Cerebellar nuclear complex (tissue), 1 donor: ENCODE measurements at places on chromosomes 1 and 21.
A peak's percentile ranks its signal among the peaks of the same experiment; 100 is the strongest.

- DNase-seq: no peak
These were observed 5.7 kb downstream of the ACAP3 start for GRCh38 chr1:1302006-1302430.

DNA sequence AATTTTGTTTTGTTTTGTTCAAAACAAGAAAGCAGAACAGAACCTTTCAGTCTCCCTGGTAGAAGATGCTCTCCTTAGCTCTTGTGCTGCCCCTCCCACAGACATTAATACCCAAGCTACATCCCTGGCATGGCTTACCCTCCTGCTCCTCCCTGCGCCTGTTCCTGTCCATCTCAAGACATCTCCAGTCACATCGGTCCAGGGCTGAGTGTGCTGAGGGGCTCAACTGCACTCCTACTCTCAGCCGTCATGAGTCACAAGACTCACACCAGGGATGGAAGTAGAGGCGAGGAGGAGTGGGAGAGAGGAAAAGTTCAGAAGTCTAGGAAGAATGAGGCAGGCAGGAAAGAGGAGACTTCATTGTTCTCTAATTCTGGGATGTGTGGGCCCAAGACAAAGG lies 9.2 kb upstream of the TACSTD2 start:
- no peak for DNase-seq

DNA sequence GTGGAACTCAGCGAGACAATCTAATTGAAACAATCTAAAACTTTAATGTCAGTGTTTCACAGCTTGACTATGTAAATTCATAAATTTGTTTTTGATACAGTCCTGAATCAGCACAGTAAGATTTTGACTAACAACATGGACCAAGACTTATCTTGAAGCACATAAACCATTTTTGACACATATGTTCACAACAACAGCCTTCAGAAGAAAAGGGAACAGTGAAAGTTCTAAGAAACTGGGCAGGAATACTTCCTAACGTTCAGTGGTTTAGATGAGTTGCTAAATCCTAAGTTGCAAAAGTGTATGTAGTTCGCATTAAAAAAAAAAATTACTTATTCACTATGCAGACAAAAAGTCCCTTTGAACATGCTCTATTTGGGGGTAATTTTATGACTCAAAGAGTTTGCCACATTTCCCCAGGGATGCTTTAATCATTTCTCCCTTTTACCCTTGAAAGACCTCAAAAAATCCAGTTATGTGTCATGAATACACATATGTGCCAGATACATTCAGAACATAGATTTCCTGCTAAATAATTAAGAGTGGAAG lies 120.2 kb downstream of the MRPL39 start:
- DNase-seq: no peak

GRCh38 chr1:26788836-26789611 lies 1.3 kb downstream of the PIGV start:
- peak; percentile 18 for DNase-seq

DNA sequence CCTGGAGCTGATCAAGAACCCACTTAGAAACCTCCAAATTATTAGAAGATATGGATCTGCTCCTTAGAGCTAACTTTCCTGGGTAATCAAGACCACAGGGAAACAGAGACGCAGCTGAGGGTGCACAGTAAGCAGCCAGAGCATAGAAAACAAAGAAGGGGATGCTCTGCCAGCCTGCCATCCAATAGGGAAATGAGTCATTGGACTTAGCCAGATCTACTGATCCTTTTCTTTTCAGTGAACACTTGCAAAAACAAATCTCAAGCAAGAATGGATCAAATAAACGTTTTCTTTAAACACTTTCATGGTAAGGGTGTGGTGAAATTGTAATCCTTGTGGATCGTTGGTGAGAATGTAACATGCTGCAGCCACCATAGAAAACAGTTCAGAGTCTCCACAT lies 474.0 kb downstream of the LTN1 start:
- no peak for DNase-seq

- DNase-seq: no peak
These were observed 45.8 kb upstream of the CYP2J2 start for GRCh38 chr1:59972216-59972927.

- DNase-seq: no peak
These were observed 3.5 kb upstream of the GNG12 start for GRCh38 chr1:67836769-67837168.

DNA sequence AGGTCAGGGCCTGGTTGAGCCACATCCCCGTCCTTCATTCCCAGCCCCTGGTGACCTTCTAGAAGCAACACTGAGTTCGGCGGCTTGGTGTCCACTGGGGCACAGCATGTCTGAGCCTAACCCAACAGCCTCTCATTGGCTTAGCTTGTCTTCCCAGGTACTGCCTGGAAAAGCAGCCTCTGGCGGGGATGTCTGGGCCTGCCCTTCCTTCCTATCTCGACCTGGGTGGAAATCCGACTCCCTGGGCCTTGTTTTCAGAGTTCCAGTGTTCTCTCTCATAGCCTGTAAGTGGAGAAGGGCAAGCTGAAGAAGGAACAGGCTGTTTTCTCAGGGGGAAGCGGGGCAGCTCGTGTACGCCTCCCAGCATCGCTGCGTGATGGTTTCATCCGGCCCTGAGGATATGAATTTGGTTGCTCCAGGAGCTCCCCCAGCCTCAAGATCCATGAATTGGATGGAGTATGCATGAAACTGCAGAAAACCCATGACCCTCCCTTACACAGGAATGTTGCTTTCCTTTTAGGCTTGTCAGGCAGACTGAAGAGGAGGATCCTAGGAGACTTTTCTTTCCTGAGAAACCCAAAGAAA lies 116.5 kb upstream of the IRF2BP2 start:
- DNase-seq: no peak

DNA sequence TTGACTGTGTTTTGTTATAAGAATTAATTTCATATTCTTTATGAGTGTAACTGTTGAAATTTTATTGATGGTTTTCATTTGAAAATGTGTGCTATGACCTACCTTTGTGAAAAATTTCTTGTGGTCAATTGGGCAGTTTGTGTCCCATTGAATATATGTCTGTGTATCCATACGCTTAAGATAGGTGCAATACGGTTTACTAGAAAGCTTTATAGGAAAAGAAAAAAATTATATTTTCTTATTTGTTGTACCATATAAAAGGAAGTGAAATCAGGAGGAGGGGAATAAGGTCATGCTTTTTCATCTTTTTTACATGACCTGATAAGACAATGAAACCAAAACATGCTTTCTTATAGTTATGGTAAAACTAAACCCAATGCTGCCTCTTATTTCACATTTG lies 807.7 kb downstream of the USP25 start:
- no peak for DNase-seq

DNA sequence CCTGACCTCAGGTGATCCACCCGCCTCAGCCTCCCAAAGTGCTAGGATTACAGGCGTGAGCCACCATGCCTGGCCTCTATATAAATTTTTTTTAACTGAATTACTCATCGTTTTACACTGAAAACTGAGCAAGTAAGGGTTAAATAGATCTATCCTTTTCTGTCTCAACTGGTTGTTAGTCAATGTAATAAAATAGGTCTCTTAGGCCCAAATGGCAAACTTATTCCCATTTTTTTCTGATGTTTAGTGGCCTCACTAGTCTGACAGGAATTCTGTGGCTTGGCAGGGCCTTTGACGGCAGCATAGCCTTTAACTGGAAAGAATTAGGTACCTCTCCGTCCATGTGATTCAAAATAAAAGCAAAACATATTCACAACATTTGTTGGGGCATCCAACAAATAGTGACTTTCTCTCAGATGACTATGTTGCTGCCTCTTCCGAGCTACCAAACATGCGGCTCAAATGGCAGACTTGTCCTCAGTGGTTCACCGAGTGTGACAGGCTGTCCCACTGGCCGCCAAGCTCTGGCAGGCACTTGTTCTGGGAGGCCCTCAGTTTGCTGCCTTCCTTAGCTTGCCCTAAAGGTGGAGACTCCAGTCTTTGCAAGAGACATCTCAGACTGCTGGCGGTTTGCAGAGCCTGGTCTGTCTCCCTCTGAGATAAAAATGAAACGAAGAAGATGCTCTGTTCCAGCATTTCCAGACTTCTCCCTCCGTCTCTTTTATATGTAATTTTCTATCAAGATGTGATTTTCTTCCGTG lies 17.4 kb downstream of the ATP1A4 start:
- DNase-seq: peak; percentile 40

- no peak for DNase-seq
These were observed 2.8 kb upstream of the NRAS start for GRCh38 chr1:114719424-114719787.

GRCh38 chr21:41865002-41865777 lies 14.0 kb downstream of the PRDM15 start:
- no peak for DNase-seq

DNA sequence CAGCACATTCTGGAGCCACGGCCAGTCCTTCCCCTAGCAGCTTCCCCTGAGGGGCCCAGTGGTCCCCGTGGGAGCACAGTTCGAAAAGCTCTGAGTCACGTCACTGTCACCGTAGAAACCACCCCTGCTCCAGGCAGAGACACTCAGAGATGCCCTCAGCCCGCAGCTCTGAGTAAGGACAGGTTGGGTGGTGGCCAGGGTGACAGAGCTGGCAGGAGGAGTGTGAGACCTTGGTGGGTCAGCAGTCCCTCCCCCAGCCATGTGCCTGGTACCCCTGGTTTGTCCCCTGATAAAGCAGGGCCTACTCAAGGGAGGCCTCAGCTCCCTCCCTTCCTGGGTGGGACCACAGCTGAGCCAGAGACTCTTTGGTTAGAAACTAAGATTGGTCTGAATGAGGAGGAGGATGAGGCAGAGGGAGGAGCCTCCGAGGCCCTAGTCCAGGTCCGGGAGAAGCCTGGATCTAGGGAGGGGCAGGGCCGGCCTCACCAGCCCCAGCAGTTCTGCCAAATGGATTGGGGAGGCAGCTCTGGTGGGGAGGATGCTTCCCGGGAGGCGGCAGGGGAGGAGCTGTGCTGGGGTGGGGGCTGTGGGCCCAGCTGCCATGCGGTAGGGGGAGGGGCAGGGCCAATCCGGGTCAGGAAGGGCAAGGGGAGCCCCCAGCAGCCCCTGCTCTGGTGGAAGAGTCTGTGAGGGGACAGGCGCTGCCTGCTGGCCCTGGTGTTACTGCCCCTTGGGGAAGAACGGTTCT lies 55.2 kb downstream of the SLC9A1 start:
- DNase-seq: no peak

DNA sequence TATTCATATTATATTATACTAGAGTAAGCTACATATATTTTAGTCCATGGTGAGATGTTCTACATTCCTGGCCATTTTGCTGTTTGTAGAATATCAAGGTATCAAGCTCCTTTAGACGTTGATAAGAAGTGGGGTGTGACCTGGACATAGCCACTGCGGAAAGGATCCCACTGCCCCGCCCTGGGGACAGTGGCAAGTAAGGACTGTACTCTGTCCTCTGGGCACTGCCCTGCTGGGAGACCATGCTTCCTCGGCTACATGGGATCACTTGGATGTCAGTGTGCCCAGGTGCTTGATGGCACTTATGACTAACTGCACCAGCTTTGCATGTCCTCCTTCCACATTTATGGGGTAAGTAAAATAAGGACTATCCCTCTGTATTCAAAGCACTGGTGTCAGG lies 46.3 kb upstream of the NTPCR start:
- DNase-seq: no peak

- no peak for DNase-seq
These were observed 194.0 kb downstream of the NPHP4 start for GRCh38 chr1:5798151-5798730.

DNA sequence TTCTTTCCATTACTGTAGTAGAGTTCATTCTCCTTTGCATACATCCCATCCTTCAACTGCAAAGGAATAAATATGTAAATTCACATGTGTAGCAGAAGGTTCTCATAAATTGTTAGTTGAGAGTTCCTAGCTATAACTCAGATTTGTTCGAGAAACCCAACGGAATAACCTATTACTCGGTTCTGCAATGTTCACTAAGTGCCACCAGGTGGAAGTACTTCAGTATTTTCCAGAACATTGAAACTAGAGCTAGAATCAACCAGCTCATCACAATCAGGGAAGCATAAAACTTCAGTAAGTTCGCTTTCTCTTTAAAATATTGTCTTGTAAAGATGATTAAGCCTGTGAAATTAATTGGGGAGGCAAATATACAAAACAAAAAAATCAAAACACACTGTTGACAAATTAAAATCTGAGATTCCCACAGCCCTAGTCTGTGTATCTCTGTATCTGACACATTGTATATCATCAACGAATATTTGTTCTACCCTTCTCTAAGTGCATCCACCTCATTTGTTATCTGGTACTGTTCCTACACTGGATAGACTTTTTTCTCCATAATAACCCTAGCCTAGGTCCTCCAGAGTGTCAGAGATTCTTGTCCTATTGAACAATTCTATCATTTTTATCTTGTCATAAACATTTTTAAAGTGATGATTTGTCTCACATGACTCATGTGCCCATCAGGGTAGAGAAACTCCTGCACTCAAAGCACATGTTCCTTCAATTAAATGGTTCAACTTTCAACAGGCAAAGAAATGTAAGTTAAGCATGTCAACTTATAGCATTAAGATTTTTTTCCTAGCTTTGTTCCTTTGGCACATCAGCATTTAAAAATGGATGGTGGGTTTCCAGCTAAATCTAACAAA lies 31.9 kb downstream of the MROH9 start:
- DNase-seq: no peak

DNA sequence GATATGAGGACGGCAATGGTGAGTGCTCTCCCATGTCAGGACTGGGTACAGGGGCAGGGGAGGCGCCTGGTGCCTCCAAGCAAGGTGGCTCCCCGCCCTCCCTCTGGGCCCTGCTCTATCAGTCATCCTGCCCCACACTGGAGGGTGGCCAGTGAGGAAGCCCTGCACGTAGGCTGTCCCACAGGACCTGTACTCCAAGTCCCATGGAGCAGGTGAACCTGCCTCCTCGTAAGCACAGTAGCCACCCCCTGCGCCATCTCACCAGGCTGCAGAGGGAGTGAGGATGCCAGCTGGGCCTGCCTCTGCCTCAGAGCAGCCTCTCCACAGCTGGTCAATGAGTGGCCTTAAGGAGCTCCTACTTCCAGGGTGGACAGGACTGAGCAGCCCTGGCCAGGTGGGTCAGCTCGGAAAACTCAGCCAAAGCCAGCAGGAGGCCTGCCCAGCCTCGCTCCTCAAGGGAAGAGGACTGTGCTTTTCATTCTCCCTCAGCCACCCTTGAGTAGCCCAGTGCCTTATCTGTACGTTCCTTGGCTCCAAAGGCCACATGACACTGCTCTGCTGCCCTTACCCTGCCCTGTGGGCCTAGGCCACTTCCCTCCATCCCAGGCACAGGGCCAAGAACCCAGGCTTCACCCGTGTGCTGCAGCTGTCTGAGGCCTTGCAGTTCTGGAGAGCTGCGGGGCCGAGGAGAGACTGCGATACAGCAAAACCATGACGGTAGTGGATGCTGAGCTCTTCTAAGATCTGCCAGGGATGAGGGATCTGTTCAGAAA lies 39.6 kb downstream of the SLC45A1 start:
- DNase-seq: no peak

GRCh38 chr1:200028586-200029034 lies 1.1 kb downstream of the NR5A2 start:
- DNase-seq: no peak

GRCh38 chr1:221753828-221754188 lies 11.9 kb upstream of the DUSP10 start:
- DNase-seq: no peak

GRCh38 chr1:26726784-26727183 lies 31.0 kb downstream of the ARID1A start:
- DNase-seq: no peak

- DNase-seq: no peak
These were observed 62.4 kb upstream of the NGF start for GRCh38 chr1:115400426-115400825.

GRCh38 chr1:180973369-180973768 lies 49.3 kb downstream of the STX6 start:
- DNase-seq: no peak

GRCh38 chr1:50419192-50419906 lies 3.9 kb downstream of the DMRTA2 start:
- no peak for DNase-seq

- no peak for DNase-seq
These were observed 2.4 kb downstream of the ESPN start for GRCh38 chr1:6426972-6427350.

GRCh38 chr1:7783178-7783711 lies 846 bp upstream of the PER3 start:
- DNase-seq: no peak
